Lower leg skin (tissue), 4 donors: ENCODE measurements at places on chromosomes 3 and 15. TPM values are rescaled to one million over a fixed set of nuclear protein-coding genes. Genes with fewer than 3 reads are reported as not detected.

GRCh38 chr3:175605851-175606250 is 746.7 kb downstream of the NAALADL2 start:
- DNase-seq: no peak

TTLL13 gene
- total RNA-seq: not detected

DNA sequence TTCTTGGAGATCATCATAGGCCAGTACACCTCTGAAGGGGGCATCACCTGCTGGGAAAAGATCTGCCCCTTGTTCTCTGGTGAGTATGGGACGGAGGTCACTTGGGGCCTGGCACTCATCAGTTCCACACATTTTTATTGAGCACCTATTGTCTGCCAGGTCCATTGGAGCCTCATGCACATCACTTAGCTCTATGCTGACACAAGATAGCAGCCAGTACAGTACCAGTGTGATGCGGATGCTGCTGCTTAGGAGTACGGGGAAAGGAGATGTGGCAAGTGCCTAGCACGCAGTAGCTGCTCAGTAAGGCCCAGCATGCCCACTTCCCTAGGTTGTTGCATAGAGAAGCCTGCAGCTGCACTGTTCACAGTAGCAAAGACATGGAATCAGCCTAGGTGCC is 43.4 kb downstream of the SLC6A6 start:
- no peak for DNase-seq

- peak; percentile 28 for DNase-seq
Measured at GRCh38 chr3:77254967-77255831, 215.3 kb downstream of the ROBO2 start.

DNA sequence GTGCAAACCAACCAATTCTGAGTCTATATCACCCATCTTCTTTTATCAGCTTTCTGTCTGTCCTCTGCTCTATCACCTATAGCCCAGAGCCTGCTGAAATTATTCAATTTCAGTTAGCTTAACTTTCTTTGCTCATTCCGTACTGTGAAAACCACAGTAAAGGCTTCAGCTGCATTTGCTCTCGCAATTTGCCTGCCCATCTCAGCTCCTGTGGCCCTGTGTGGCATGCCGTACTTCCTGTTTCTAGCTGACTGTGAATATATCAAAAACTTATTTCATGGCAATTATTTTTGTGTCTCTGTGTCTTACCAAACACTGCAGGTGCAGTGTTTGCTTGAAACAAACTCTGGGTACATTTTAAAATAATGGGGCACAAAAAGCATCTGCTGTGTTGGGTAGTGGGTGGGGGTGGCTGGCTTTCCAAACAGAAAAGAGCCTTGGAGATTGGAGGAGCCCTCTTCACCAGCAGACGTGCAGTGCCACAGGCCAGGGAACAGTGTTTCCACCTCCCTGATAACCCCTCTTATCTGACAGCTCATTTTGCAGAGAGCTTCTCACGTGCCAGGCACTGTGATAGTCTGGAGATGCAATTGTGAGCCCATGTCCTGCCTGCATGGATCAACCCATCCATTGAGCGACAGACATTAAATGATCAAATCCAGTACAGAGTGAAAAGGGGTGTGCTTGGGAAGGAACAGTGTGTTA is 45.2 kb downstream of the GASK1A start:
- DNase-seq: no peak

DNA sequence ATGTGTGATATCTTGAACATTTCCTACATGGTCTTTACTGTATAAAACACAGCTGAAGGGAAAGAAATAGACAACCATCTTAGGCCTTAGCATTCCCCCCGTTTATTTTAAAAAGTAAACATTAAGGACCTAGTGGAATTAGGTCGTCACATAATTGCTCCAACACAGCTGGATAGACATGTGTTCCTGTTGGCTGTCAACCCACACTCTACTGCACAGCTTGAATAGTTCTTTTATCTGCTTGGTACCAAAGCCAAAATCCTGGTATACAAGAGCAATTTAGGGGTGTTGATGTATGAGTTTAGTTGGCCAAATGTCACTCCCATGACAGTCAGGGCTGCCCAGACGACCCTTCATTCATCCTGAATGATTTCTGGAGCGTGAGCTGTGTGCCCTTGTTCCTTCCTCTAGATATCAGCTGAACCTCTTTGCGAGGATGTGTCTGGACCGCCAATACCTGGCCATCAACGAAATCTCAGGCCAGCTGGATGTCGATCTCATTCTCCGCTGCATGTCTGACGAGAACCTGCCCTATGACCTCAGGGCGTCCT is 179.7 kb downstream of the ITPR1 start:
- DNase-seq: no peak

DNA sequence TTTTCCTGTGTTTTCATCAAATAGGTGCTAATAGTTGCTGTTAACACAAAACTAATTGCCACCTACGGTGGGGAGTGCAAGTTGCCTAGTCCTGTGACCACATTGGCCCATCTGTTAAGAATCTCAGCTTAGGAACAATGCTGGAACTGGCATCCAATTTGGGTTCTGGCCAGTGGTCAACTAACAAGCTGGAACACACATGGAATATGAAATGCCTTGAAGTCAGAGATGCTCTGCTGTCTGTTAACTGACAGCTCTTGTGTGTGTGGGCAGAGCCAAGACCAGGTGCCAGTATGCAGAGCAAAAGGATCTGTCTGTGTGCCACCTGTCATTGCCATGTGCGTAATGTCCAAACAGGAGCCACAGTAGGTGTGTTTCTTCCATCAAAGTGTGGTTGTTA is 460.8 kb downstream of the ROBO2 start:
- no peak for DNase-seq

IL17RB gene
- not detected for total RNA-seq

DUOXA1 gene
- 93.6 TPM for total RNA-seq

GRCh38 chr3:106229495-106230278 is 360.9 kb upstream of the CBLB start:
- no peak for DNase-seq

DNA sequence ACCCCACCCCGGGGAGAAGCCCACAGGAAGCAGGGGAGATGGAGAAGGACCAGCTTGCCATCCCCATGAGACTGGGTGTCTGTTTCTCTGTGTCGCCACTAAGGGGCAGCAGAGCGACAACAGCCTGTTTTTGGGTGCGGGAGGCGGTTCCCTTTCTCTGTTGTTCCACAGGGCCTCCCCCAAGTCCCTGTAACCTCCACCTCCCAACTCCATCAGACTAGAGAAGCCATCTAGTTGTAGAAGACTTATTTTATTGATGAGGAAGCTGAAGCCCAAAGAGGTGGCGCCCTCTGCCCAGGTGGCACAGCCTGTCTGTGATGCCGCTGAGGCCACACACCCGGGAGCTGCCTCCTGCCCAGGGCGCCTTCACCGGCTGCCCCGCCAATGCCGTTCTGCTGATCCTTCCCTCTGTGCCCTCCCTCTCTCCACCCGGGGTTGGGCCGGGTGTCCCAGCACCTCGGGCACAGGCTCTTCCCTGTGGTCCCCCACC is 3.9 kb upstream of the CCDC9B start:
- no peak for DNase-seq

CFAP100 gene
- not detected for total RNA-seq

DNA sequence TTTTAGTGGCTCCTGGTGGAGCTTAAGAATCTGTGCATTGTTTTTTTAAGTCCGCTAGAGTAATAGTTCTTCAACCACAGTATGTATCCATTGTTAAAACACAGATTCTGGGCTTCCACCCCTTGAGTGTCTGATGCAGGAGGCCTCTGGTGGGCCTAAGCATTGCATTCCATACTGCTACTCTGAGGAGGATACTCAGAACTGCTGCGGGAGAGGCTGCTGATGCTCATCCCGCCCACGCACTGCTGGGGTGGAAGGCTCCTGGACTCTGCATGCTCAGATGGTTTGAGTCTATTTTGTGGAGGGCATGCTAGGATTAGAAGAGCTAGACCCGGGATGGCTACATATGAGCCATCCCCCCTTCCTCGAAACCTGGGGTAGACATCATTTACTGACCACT is 74.4 kb downstream of the THSD4 start:
- no peak for DNase-seq

SLC49A4 gene
- total RNA-seq: 41.8 TPM

GRCh38 chr3:59306436-59306835 is 256.6 kb upstream of the CFAP20DC start:
- DNase-seq: no peak

DPPA2 gene
- not detected for total RNA-seq

DNA sequence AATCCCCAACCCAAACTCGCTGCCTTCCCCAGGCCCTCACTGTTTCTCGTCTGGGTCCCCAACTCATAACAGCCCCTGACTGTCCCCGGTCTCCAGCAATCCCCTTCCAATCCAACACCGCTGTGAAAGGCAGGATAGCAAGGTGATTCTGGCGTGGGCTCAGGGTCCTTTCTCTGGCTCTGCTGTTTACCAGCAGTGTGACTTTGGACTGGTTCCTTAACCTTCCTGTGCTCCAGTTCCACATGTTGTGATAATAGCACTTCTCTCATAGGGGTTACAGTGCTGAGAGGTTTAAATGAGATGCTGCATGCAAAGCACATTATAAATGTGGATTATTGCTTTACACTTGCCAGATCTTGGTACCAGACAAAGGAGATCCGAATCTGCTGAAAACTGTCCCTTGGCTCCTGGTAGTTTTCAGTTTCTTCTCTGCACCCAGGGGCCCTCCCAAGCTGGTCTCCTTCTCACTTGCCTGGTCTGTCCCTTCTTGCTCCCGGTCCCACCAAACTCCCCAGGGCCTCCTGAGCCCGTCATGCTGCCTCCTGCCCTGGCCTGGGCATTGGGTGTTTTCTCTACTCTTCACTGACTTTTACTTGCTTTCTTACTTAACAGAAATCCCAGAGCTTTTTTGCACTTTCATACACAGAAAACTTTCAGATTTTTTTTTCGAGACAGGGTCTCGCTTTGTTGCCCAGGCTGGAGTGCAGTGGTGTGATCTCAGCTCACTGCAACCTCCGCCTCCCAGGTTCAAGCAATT is 26.8 kb upstream of the CYP11A1 start:
- DNase-seq: no peak

GRCh38 chr3:172627057-172627809 is 83.6 kb downstream of the NCEH1 start:
- no peak for DNase-seq

DNA sequence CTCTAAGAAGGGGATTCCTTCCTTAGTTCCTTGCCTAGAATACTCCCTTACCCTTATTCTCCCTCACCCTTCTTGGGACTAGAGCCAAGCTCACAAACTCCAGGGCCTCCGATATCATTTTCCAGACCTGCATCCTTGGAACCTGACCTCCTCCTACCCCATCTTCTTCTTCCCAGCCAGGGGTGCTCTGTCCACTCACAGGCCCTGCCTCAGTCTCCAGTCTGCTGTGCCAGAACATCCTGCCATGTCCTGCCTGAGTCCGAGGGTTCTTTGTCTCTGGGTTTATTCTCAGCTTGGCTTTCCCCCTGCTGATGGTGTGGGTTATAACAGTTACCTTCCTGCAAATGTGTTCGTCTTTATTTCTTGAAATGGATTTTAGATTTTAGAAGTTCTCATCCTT is 59.9 kb upstream of the MCF2L2 start:
- peak; percentile 69 for DNase-seq

- no peak for DNase-seq
Measured at GRCh38 chr3:156790156-156790555, 36.0 kb upstream of the LEKR1 start.

CHRNA5 gene
- 0.84 TPM for total RNA-seq

THPO gene
- not detected for total RNA-seq

GRCh38 chr3:12922306-12922705 is 80.9 kb upstream of the RPL32 start:
- no peak for DNase-seq

DNA sequence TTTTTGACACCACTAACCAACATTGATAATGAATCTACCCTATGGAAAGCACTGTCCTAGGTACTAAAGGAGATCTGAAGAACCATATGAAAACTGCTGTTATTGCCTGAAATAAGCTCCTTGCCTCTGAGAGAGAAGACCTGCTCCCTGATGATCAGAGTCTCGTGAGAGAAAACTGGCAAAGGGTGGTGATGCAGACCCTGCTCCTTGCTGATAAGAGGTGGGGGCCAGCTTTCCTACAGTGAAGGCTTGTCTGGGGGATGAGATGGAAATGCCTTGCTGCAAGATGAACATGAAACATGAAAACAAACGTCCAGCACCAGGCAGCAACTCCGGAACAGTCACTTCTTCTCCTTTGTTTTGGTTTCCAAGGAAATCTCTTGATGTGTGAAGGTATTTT is 31.9 kb downstream of the RASGRP1 start:
- no peak for DNase-seq

RSL24D1 gene
- total RNA-seq: 52.3 TPM

DNASE1L3 gene
- 3.4 TPM for total RNA-seq

DNA sequence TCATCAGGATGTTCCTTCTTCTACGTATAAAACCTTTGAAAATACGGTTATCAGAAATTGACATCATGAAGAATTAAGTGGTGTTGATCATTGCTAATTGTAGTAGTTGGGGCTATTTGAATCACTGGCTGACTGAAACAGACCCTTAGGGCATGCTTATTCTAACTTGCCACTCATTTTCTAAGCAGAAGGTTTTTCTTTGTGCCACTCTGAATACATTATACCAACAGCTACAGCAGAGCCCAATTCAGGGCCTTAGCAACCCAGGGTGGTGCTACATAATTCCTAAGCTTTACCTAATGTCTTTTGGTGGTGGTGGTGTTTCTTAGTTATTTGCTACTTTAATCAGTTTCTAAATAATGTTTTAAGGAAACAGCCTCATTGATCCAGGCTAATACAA is 524.2 kb downstream of the NLGN1 start:
- no peak for DNase-seq

C15orf61 gene
- total RNA-seq: 19.0 TPM

GRCh38 chr3:73024836-73025235 is 28.2 kb downstream of the PPP4R2 start:
- no peak for DNase-seq

GRCh38 chr15:81642451-81642990 is 268.5 kb upstream of the TMC3 start:
- DNase-seq: no peak

TGM4 gene
- total RNA-seq: 0.26 TPM

NPAP1 gene
- not detected for total RNA-seq

GRCh38 chr3:161890147-161890625 is 393.6 kb downstream of the OTOL1 start:
- DNase-seq: no peak

HTR3E gene
- not detected for total RNA-seq

DNA sequence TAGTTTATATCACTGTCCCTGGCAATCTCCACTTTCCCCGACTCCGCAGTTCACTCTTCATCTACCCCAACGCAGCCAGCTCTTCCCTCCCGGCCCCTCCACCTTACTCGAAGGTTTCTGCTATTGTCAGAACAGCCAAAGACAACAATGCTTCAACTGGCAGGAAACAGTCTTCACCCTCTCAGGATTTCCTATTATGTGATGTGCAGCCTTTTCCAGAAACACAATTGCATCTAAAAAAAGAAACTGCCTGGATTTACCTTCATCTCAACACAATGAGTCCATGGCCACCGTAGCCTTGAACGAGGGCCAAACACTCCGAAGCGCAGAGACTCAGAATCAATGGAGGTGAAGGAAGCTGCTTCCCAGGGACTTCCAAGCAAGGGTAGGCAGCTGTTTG is 182.1 kb upstream of the TSC22D2 start:
- peak; percentile 74 for DNase-seq

CMTM8 gene
- total RNA-seq: 24.7 TPM

- DNase-seq: no peak
Measured at GRCh38 chr3:13684350-13684749, 135.4 kb downstream of the FBLN2 start.
